Mammary epithelial cell (primary cell): ENCODE measurements at places on chromosomes 3 and 15. TPM values are rescaled to one million over a fixed set of nuclear protein-coding genes. Genes with fewer than 3 reads are reported as not detected.

- DNase-seq: peak; percentile 75
Measured at GRCh38 chr15:40891810-40892446, 2.3 kb upstream of the VPS18 start.

- no peak for DNase-seq
Measured at GRCh38 chr3:4065085-4065484, 238.1 kb upstream of the SETMAR start.

- no peak for DNase-seq
Measured at GRCh38 chr3:129686941-129687340, 80.5 kb upstream of the PLXND1 start.

- DNase-seq: no peak
Measured at GRCh38 chr15:101264011-101264410, 12.2 kb upstream of the CHSY1 start.

SLC28A1 gene
- total RNA-seq: not detected in 2 replicates

DNA sequence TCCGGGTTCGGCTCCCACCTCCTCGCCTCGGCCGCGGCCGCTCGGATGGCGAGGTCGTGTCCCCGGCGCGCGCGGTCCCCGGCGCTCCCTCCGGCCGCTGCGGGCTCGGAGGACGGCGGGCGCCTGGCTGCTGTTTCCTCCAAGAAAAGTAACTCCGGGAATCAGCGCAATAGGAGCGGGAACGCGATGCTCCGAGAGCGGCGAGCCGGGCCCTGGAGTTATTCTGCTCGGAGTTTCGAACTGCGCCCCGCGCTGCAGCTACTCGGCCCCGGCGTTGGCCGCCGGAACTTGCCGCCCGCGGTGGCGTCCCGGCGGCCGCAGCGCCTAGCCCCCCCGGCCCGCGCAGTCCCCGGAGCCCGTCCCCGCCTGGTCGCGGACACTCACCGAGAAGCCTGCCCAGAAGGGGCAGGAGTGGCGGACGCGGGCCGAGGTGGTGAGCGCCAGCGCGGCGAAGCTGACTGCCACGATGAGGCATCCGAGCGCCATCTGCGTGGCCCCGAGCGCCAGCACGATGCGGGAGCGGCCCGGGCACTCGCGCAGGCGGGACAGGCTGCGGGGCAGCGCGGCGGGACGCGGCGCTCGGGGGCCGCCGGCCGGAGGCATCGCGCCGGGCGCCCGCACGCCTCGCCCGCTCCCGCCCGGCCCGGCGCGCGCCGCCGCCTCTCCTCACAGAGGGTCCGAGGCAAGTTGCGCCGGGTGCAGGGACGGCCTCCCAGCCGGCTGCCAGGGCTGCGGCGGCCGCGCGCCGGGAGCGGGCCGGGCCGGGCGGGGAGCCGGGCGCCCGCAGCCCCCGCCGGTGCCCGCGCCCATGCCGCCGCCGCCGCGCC lies 251.9 kb downstream of the TJP1 start:
- DNase-seq: no peak

ILDR1 gene
- 1.2 TPM for total RNA-seq

DNA sequence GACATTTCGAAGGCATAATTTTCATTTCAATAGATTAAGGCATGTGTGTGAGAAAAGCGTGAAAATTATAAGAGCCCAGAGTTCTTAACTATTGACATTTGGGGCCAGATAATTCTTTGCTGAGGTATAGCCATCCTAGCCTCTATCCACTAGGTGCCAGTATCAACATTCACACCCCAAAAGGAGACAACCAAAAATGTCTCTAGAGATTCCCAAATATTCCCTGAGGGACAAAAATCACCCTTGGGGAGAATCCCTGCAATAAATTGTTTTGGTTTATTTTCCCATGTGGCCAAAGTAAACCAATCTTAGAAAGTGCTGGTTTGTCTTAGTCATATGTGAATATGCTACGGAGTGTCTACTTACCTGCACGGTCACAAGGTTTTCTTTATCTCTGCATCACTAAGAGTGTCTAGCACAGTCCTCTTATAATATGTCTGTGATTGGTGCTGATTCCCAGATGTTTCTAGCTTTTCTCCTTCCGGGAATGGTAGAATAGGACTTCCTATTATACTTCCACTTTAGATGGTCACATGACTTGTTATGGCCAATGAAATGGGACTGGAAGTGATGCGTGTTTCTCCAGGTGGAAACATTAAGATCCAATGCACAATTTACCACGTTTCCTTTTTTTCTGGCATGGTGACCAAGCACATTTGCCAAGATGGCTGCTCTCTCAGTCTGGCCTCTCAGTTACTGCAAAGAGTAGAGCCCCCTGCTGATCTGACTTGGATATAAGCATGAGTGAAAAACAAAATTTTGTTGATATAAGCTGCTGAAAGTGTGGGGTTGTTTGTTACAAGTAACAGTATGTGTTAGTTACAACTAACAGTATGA lies 8.0 kb upstream of the KBTBD8 start:
- DNase-seq: no peak

- DNase-seq: no peak
Measured at GRCh38 chr15:84925906-84926305, 41.4 kb downstream of the SLC28A1 start.

- DNase-seq: peak; percentile 95
Measured at GRCh38 chr3:122497425-122497824, 17.3 kb downstream of the KPNA1 start.

DNA sequence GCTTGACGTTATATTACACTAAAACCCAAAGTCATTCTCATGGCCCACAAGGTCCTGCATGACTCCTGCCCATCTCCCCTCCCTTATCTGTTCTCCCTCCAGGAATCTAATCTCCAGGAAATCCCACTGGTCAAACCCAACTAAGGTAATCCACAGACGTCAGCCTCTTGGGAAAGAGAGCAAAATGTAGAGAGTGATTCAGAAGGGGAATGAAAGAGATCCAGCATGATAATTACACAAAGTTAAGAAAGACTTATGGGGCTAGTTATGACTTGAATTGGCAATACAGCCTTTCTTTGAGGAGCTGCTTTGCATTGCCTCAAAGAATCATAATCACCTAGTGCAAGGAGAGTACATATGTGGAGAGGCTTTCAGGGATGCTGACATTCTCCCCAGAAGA lies 137.8 kb upstream of the MYRIP start:
- DNase-seq: peak; percentile 70

- DNase-seq: no peak
Measured at GRCh38 chr15:42729409-42729808, 7.5 kb downstream of the CDAN1 start.

GRCh38 chr3:159982442-159982974 lies 6.1 kb upstream of the IL12A start:
- DNase-seq: no peak

DNA sequence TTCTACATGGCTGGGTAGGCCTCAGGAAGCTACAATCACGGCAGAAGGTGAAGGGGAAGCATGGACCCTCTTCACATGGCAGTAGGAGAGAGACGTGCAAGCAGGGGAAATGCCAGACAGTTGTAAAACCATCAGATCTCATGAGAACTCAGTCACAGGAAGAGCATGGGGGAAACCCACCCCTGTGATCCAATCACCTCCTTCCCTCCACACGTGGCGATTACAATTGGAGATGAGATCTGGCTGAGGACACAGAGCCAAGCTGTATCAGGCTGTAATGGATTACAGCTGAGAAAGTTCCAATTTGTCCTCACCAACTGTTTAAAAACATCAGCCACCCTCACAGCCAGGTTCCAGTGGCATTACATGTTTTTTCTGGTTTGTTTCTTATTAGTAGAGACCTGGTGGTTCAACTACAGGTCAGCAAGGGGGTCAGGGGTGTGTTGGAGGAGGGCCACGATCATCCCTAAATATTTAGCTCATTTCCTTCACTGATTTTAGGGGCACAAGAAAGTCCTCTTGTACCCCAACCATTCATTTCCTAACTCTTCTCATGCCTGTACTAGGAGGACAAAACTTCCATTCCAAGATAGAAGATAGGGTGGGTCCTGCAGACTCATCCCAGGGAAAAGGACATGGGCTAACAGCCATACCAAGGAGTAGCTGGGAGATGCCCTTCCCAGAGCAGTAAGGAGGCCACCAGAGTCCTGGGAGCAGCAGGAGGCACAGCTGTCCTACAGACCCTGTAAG lies 54.4 kb downstream of the ANXA2 start:
- peak; percentile 66 for DNase-seq

DNA sequence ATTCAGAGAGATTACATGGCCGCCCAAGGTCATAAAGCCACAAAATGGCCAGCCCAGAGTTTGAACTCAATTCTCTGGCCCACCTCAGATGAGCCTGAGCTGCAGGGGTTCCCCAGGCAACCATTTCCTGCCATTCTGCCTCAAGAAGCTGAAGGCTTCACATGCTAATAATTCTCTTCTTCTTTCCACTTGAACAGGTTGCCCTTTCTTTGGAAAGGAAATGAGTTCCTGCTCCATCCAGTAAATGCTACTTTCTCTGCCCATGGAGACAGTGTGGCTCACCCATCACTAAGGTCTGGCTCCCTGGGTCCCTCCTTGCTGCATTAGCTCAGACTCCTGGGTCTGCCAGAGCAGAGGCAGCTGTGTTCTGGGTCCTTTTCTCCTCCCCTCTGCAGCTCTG lies 48.2 kb downstream of the TRIM42 start:
- DNase-seq: no peak

DNA sequence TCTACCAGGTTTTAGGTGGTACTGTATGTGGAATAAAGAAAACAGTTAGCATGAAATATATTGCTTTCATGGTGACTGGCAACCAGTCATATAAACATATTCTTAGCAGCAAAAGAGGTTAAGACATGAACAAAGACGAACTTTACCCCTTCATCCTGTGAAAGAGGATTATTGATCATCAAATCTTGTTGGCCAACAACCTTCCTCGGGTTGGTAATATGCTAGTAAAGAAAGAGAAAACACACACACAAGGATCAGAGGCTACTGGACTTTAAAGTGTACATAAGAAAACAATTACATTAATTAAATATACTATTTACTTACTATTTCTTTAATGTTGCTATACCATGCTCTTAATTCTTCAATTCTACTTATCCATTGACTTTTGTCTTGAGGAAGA lies 337.9 kb downstream of the TBC1D5 start:
- no peak for DNase-seq

GRCh38 chr3:51539291-51539941 lies 897 bp downstream of the RAD54L2 start:
- DNase-seq: peak; percentile 70

ZNF501 gene
- total RNA-seq: 2.9 and 5.0 TPM in 2 replicates

PRSS50 gene
- total RNA-seq: not detected in 2 replicates

GRCh38 chr15:38714309-38715072 lies 149.9 kb upstream of the RASGRP1 start:
- peak; percentile 94 for DNase-seq

IMPG2 gene
- 0.14 and 0.19 TPM in 2 replicates for total RNA-seq

REC114 gene
- not detected for total RNA-seq

DNA sequence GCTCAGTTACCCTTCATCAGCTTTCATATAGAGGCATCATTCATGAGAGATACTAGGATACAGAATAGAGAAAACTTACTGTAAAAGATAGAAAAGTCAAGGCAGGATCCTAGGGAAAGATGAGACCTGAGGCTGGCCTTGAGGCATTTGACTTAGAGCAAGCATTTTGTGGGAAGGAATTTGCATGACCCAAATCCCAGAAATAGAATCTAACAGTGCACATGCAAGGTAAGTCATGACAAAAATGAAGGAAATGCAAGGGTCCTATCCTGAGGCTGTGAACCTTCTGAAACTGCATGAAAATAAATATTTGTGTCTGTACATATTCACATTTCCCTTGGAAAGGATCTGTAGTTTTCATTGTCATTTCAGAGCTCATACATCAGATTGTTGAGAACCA lies 122.3 kb downstream of the HCN4 start:
- no peak for DNase-seq
